ENCODE measurements at places on chromosomes 2 and 18.

DNA sequence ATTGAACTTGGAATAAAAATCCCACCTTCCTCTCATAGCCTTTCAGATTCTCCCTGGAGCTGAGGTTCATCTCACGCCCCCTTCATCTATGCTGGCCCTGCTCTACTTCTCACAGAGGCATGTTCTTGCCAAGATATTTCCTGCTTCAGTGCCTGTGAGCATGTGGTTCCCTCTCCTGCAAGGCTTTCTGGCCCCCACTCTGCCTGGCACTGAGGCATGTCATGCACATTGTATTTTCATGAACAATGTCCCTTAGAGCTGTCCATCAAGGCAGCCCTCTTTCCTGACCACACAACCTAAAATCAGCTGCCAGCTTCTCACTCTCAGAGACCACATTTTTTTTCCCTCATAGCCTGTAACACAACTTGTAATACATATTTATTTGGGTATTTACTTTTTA lies 18.0 kb upstream of the HK2 start:
- DNase-seq: no peak

DNA sequence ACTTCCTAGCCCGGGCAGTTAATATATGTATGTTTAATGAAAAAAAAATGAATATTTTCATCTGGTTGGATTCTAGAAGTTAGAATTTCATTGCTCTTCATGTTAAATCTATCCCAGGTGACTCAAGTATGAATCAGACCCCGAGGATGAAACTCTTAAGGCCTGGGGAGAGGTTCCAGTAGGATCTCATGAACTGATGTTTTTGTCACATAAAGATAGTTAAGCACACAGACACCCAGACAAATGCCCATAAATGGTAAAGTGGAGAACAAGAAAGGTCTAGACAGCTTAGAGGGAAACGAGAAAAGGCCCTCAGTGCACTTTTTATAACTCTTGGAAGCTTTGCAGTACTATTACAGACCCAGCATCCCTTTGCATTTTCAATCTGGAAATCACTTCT lies 114.1 kb downstream of the RIF1 start:
- DNase-seq: no peak

- no peak for DNase-seq
Measured at GRCh38 chr2:151713291-151713903, 20.9 kb downstream of the NEB start.

- no peak for DNase-seq
Measured at GRCh38 chr2:234839285-234839684, 112.5 kb upstream of the SH3BP4 start.

GRCh38 chr2:216375286-216375685 lies 3.0 kb upstream of the MARCHF4 start:
- DNase-seq: no peak

- no peak for DNase-seq
Measured at GRCh38 chr2:33166287-33166881, 219.6 kb downstream of the LTBP1 start.

DNA sequence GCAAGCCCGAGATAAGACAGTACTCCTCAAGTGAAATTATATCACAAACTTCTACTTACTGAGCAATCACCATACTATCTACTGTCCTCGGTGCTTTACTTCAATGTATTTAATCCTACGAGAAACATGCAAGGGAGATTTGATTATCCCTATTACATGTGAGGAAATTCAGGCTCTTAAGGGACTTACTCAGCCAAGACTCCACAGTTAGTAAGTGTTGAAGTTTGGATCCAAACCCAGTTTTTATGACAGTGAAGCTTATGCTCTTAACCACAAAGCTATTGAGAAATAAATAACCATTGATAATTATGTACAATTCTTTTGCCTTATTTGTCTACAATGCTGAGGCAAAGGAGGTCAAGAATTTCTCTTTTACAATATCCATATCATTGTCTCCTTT lies 672.9 kb upstream of the ACVR2A start:
- no peak for DNase-seq

- DNase-seq: no peak
Measured at GRCh38 chr2:84878459-84878858, 2.4 kb downstream of the TRABD2A start.

GRCh38 chr2:102028470-102028869 lies 36.7 kb downstream of the IL1R2 start:
- no peak for DNase-seq

DNA sequence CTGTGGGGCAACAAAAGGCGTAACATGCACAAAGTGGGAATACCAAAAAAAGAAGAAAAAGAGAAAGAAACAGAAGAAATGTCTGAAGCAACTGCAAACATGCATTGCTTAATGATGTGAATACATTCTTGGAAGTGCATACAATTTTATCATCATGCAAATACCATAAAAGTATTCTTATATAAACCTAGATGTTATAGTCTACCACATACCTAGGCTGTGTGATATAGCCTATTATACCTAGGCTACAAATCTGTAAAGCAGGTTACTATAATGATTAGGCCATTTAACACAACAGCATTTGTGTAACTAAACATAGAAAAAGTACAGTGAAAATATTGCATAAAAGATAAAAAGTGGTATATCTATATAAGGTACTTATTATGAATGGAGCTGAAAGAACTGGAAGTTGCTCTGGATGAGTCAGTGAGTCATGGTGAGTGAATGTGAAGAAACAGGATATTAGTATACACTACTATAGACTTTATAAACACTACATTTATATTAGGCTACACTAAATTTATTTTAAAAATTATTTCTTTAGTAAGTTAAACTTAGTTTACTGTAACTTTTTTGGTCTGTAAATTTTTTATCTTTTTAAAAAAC lies 319.4 kb upstream of the KCNH7 start:
- DNase-seq: no peak

GRCh38 chr2:241809383-241810306 lies 652 bp downstream of the NEU4 start:
- DNase-seq: no peak

DNA sequence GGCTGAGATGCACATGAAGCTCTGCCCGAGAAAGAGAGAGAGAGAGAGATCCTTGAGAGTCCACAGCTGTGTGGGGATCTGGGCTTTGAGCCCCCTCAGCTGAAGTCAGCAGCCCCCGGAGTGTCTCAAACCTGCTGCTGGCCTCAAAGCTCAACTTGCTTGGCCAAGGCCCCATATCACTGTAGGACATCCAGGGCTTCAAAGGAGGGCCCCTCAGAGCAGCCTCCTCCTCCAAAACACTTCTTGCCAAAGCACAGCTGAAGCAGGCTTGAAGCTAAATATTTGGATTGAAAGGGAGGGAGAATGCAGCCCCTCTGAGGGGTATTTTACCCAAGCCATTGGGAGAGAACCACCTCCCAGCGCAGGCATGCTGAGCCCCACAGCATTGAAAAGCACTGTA lies 357.6 kb downstream of the OSR1 start:
- no peak for DNase-seq

GRCh38 chr18:79986726-79987125 lies 1.6 kb downstream of the TXNL4A start:
- DNase-seq: no peak

DNA sequence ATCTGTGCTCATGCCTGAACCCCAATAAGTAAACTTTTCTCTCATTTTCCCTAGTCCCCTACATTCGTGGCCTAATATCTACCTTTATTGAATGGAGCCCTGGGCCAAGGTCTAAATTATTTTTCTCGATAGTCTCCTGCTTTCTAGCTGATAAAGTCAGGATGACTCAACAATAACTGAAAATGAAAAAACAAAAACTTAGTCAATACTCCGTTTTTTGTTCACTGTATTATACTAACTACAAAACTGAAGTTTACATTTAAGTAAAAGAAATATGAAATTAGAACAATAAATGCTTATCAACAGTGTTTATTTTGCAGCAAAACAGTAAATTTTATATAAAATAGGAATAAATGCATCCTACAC lies 32.2 kb downstream of the AOX1 start:
- DNase-seq: no peak

DNA sequence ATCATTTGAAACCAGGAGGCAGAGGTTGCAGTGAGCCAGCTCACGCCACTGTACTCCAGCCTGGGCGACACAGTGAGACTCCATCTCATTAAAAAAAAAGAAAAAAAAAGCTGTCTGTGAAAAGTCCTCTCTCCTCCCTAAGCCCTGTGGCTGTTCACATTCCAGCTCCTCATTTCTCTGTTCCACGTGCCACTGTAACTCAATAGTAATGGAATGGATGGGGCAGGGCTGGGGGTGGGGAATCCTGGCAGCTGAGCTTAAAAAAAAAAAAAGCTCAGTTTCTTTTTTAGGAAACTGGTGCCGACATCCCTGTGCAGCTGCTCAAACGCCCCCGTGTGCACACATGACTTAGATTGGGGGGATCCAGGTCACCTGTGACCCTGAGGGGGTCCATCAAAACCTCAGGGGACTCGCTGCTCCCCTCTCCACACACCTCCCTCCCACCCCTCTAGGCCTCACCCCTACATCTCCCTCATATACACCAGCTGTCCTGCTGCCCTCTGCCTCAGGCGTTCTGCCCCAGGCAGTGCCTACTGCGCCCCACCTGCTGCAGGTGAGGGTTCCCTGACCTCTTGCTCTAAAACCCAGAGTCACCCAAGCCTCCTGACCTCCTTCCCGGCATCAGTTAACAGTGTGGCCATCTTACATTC lies 255.4 kb downstream of the AGAP1 start:
- DNase-seq: no peak

GRCh38 chr2:219906114-219907010 lies 278.9 kb downstream of the SLC4A3 start:
- no peak for DNase-seq

DNA sequence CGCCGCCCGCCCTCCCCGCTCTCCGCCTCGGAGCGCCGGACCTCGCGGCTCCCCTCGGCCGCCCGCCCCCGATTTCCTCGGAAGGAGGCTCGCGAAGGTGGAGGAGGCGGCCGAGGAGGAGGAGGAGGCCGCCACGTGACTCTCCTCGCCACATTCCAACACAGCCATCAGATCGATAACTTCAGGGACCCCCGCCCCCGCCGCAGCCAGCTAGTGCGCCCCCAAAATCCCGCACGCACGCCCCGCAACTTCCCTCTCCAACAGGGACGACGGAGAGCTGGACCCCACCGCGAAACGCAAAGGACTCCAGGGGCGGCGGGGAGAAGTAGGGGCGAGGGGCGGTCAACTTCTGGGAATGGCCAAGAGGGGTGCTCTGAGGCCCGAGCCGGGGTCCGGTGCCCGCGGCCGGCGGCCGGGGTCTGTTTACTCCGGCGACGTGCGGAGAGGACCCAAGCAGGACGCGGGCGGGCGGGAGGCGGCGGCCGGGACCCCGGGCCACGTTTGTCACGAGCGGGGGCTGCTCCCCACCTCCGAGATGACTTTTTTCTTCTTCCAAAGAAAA lies 2.0 kb downstream of the ZNF521 start:
- no peak for DNase-seq

DNA sequence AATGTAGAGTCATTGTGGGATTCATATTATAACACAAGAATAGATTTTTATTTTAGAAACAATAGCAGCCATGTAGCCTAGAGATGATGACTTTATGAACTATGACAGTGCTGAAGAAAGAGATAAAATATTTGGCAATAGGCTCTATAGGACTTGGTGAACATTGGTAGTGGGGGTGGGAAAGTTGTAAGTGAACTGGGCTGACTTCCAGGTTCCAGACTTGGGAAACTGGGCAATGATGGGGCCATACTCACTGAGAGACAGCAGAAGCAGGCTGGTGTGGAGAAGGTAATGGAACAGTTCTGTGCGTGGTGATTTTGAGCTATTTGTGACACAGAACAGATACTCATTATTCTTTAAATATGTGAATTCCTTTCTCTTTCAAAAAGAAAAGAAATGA lies 470.3 kb upstream of the HNRNPA3 start:
- DNase-seq: no peak

DNA sequence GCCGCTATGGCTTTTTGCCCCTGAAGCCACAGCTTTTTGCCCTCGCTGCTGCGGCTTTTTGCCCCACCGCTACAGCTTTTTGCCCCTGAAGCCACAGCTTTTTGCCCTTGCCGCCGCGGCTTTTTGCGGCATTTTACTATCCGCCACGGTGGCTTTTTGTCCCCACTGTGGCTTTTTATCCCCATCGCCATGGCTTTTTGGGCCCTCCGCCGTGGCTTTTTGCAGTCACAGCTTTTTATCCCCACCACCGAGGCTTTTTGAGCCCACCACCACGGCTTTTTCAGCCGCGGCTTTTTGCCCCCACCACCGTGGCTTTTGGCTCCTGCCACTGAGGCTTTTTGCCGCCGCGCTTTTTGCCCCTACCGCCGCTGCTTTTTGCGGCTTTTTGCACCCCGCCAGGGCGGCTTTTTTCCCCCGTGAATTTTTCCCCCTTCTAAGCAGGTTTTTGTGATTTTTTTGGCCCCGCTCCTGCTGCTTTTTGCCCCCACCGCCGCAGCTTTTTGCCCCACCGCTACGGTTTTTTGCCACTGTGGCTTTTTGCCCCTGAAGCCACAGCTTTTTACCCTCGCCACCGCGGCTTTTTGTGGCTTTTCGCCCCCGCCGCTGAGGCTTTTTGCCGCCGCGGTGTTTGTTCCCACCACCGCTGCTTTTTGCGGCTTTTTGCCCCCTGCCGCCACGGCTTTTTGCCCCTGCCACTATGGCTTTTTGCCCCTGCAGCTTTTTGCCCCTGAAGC lies 2797.2 kb upstream of the TEKT4 start:
- DNase-seq: no peak

GRCh38 chr2:112321375-112322320 lies 46.3 kb downstream of the ZC3H6 start:
- no peak for DNase-seq

- DNase-seq: no peak
Measured at GRCh38 chr18:44701227-44701626, 20.5 kb downstream of the SETBP1 start.

- DNase-seq: no peak
Measured at GRCh38 chr2:176813621-176814049, 399.0 kb upstream of the HNRNPA3 start.

DNA sequence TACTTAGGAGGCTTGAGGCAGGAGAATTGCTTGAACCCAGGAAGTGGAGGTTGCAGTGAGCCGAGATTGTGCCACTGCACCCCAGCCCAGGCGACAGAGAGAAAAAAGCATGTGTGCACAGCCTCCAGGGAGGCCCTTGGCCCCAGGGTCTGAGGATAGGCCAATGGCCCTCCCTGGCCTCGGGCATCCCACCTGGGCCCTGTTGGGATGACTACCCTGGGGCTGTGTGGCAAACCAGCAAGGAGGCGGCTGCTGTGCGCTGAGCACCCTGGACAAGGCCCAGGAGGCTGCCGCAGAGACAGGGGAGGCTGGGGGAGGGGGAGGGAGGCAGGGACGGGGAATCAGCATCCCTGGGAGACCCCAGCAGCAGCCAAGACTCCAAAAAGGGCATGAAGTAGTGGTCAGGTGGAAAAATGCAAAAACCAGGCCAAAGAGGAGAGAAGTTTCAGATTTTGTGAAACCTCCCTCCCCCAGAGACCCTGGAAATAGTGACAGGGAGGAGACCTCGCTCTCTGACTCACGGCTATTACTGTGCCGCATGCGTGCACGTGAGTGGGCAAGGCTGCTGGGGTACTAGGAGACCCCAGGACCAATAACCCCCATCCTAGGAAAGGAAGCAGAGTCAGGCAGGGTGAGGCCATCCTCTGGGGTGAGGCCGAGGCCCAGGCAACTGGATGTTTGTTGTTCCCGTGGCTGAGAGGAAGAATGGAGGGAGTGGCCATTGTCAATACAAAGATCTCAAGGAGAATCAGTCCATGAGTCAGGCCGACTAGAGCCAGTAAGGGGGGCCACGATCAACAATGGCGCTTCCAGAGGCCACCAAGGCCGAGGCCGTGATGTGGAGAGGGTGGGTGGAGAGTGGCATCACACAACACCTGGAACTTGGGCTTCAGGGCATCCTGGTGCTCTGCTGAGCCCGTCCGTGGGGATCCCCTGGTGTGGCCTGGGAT lies 16.0 kb upstream of the B3GNT7 start:
- no peak for DNase-seq
